ENCODE measurements at places on chromosomes 2 and 18.

DNA sequence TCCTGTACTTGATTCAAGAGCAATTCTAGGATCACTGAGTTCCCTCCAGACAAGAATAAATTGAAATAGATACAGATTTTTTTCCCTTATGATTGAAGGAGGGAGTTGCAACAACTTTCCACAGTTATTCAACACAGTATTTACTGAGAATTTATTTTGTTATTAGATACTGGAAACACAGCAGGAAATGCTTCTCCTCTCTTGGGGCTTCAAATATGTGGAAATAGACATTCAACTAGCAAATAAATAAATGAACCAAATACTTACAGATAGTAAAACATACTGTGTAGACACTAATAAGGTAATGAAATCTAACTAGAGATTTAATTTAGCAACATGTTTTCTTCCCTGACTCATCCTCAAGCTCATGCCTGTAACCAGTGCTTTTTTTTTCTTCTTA, 169.2 kb downstream of the LNPK start:
- no peak for DNase-seq

- DNase-seq: peak; percentile 80
These were observed 61.8 kb upstream of the GPR45 start for GRCh38 chr2:105179469-105180372.

- DNase-seq: no peak
These were observed 61.8 kb downstream of the NXPH2 start for GRCh38 chr2:138718405-138718804.

- no peak for DNase-seq
These were observed 411.4 kb upstream of the SPHKAP start for GRCh38 chr2:228592925-228593324.

GRCh38 chr2:37865640-37866039, 59.4 kb upstream of the RMDN2 start:
- no peak for DNase-seq

DNA sequence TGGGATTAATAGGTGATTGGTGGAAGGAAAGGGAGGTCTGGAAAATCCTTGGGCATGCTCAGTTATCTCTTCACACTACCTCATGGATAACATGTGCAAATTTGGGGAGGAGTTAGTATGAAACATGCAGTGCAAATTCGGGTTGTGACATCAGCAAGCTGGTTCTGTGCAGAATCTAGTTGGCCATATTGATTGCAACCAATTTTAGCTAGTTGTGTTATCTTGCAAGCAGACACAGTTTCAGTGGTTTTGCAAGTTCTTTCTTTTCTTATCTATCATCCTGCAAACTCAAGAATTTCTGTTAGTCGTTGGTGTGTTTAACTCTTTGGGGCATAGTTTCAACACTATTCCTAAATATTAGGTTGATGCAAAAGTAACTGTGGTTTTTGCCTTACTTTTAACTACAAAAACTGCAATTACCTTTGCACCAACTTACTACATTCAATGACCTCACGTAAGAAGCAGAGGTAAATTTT, 135.4 kb downstream of the PTH2R start:
- no peak for DNase-seq

DNA sequence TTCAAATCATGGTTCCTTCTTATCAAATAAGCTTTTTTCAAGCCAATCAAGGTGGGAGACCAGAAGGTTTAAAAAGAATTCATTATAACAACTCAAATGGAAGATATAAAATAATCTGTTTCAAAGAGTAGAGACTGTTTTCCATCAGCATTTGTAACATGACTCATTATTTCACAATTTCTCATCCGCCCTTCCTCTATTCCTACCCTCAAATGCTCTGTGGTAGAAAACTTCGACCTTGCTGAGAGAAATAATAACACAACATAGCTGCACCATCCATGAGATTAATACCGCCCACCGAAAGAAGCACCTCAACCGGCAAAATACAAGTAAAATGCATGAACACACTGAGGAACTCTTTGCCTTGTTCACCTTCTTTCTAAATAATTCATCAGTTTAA, 2039.2 kb upstream of the CELF4 start:
- peak; percentile 37 for DNase-seq

- no peak for DNase-seq
These were observed 1352.9 kb upstream of the CHAC2 start for GRCh38 chr2:52414561-52415295.
